Type B pancreatic cell (in vitro differentiated cells): ENCODE measurements at places on chromosomes 3 and 15. TPM values are rescaled to one million over a fixed set of nuclear protein-coding genes. Genes with fewer than 3 reads are reported as not detected.

- DNase-seq: no peak
Measured at GRCh38 chr3:52494886-52495495, at the start of gene STAB1. TSS of gene STAB1 (plus strand) at chr3:52495338. CDS start at chr3:52495414, 76 bp downstream.

DNA sequence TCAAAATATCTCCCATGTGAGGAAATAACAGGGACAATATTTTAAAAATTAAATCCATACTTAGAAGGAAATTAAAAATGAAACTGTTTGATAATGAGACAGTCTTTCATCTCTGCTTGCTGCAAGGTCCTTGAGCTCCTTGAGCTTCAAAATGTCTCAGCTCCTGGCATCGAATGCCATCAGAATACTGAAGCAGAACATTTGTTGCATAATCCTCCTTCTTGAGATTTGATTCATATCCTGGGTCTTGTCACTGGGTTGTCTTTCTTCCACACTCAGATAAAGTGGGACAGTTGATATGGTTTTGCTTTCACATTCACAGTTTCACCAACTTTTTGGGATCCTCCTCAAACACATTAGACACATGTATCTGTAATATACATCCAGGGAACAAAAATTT, 27.8 kb downstream of the COL8A1 start:
- DNase-seq: no peak

- DNase-seq: no peak
Measured at GRCh38 chr3:72375237-72376076, 472.8 kb downstream of the SHQ1 start.

GRCh38 chr15:57302640-57303257, 73.6 kb upstream of the CGNL1 start:
- no peak for DNase-seq

DNA sequence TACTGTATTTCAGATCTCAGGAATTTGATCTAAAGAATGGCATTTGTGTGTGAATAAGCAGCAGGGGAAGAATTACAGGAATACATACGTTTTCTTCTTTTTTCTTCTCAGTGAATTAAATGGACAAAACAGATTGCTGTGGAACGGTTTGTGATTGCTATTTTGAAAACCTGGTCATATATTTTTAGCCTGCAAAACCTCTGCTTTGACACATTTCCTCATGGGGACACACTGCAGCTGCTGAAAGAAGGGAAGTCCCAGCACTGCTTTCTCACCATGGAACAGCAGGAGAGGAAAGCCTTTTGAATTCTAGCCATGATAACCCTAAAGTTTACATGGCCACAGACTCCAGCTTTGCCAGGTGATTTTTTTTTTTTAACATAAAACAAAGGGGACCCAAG, 315.0 kb downstream of the OXSM start:
- DNase-seq: no peak

DNA sequence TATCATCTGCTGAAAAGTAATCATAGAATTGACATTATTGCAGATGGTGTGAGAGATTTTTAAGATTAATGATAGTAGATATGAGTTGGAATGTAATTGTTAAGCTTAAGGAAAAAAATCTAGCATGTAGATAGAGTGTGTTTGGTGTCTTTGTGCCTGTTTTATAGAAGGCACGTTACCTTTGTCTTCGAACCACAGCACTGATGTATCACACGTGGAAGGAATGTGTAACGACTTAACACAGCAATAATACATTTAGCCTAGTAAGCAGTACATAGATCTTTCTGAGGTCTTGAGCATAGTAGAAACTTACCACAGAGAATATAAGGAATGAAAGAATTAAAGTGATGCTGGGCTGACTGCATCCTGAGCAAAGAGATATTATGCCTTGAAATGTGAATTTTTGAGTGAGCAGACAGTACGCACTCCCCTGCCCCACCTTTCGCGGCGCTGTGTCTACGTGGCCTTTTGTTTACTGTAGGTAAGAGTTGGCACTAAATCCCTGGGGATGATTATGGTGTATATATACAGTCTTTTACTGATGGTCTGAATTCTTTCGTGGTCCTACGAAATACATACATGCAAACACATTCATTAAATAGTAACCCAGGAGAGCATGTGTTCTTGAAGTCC, 217.6 kb upstream of the TOPAZ1 start:
- no peak for DNase-seq

- no peak for DNase-seq
Measured at GRCh38 chr3:45337839-45338470, 50.4 kb upstream of the LARS2 start.

- DNase-seq: no peak
Measured at GRCh38 chr15:32959077-32959476, 235.4 kb downstream of the FMN1 start.

- no peak for DNase-seq
Measured at GRCh38 chr3:131396170-131396569, 14.6 kb downstream of the NUDT16 start.

GRCh38 chr15:70582143-70582945, 181.0 kb downstream of the UACA start:
- no peak for DNase-seq

- no peak for DNase-seq
Measured at GRCh38 chr3:33181229-33181628, 37.4 kb downstream of the SUSD5 start.

DNA sequence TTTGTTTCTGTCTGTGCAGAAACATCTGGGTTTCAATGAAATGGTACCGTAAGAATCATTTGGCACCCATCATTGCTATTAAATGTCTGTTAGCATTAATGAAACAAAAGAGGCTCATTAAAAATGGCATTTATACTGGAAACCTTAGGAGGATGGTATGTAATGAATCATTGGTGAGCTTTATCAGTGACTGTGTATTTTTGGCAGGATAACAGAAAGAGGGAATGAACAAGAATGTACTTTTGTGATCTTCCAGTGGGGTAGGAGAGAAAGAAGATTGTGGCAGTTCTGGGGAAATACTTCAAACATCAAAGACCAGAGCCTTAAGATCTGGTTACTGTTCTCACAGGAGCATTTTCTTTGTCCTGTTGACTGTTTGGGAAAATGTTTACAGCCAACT, 4.7 kb upstream of the DCBLD2 start:
- DNase-seq: no peak

DNA sequence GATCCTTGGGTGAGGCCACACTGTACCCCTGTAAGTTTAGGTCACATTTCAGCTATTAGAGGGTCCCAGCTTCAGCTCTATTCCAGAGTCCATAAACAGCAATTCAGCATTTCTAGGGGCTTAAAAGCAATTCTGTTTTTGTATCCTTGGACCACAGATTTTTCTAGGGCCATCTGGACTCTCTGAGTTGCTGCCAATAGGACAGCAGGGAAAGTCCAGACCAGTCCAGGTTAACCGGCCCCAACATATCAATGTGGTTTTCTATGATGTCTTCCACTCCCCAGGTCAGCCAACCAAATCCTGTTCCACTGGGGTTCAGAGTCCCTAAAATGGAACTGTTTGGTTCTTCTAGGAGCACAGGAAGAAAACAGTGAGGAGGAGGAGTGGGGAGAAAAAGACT, 40.0 kb downstream of the TYRO3 start:
- no peak for DNase-seq

GRCh38 chr15:88497109-88497765, 29.7 kb downstream of the MRPS11 start:
- DNase-seq: no peak

DNA sequence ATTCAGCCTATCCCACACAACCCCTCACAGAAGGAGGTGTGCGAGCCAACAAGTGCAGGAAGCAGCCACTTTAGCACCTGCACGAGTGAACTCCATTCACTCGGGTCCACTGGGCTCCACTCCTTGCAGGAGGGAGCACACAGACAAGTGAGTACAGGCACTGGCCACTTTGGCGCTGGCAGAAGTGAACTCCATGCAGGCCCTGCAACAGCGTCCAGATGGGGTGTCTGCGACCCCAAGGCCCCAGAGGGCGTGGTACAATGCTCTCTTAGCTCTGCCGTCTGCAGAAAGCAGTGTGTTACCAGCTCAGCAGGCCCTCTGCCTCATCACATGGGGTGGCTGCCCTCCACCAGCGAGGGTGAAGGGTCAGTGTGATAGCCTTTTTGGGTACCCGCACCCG, 388.0 kb upstream of the CNTN4 start:
- no peak for DNase-seq

DNA sequence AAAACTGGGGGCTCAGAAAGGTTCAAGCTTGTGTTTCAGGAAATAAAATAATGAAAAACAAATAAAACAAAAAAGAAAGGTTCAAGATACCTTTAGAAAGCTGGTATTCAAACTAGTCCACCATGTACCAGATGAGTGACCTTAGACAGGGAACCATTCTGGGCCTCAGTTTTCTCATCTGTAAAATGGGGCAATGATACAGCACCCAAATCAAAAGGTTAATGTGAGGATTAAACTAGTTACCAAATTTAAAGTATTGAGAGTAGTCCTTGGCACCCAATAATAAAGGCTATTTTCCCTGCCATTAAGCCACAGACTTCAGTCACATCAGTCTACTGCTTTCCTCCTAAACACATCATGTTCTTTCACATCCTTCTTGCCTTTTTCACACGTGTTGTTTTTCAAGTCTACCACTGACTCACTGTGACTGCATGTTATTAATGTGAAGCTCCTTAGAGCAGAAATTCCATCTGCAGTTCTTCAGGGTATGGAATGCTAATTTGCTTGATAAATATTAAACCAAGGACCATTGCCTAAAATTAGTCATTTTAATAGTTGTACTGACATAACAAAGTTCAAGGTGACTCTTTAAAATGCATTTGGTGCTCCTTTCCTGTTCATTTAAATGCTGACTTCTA, 19.9 kb downstream of the TAMM41 start:
- no peak for DNase-seq

- no peak for DNase-seq
Measured at GRCh38 chr3:30933478-30934207, 39.2 kb upstream of the GADL1 start.

DNA sequence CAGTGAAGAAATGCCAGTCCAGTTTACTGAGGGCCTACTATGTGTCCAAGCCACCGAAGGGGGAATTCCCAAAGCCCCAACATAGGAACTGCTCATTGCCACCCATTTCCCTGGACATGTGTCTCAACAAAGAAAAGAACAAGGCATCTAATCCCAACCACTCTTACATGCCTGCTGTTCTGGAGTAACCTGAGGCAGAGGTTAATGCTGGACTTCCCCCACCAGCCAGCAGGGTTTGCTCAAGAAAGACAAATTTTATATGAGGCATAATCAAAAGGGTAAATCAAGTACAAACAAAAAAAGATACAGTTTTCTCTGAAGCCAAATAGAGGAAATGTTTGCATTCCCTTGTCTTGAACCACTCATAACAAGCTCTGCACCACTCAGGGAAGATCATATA, 4.1 kb downstream of the ADCY5 start:
- DNase-seq: no peak

DNA sequence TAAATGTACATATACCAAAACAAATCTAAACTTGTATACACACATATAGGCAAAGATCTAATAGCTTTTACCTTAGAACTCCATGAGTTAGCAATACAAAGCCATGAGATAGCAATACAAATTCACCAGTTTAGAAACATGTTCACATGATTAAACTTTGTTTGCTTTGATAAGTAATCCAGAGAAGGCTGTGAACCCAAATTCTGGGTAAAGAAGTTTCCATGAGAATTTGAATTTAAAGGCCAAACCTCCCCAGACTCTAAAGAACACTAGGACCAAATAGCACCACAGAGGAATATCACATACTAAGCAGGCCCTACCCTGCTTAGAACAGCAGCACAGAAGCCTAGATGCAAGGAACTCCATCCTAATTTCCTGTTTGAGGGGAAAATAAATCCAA, 83.7 kb upstream of the TP63 start:
- no peak for DNase-seq

DNA sequence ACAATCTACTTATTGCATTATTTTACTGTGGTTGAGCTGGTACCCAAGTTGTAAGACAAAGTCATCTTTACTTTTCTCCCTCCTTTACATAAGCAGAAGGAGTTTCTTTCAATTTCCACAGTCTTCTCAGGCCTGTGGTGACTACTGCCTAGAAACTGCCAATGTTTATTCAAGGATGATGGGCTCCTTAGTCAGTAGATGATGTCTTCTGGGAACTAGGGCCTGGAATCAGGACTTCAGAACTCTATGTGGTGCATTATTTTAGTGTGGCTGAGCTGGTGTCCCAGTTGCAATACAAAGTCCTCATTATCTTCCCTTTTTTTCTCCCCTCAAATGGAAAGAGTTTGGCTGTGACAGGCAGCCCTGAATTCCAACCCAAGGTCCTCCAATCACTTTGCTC, 1762.5 kb downstream of the SI start:
- DNase-seq: no peak

DNA sequence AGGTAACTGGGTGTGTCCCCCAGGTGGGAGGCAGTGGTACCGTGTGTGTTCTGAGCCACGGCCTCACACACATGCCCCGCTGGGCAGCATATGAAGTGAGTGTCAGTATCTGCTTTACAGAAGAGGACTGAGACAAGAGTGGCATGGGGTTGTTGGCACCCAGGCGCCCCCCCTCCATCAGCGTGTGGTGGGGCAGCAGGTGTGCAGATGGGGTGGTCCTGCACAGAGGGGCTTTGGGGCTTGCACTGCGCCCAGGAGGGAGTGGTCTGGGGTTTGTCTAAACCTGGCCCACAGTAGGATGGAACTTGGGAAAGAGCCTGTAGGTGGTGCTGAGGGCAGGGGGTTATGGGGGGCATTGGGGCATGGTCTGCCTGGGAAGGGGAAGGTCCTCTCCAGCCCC, 176.0 kb downstream of the APBA2 start:
- DNase-seq: no peak

DNA sequence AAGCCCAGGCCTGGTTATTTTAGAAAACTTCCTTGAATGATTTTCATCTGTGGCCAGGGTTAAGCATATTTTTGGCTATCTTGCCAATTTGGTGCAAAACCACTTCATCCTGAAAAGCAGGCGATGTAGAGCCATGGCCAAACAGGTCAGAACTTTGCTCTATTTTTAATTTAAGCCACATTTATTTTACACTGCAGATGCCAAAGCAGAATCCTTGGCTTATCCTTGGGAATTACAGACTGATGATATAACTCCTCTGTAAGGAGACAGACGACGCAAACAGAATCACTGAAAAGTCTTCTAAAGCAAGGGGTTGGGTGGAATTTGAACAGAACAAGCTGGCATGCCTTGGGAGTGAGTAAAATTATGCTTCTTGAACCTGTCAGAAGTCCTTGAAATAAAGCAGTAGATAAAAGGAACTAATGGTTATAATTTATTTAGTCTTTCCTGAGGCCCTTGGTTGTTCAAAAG, 121.9 kb downstream of the CHST2 start:
- no peak for DNase-seq

The SAMD7 gene
- total RNA-seq: not detected in 2 replicates

The TMA7 gene
- 268 and 281 TPM in 2 replicates for total RNA-seq

The LRRC28 gene
- total RNA-seq: 26.9 and 27.0 TPM in 2 replicates

The GFM1 gene
- 44.5 and 50.2 TPM in 2 replicates for total RNA-seq

The USP4 gene
- 48.1 and 48.8 TPM in 2 replicates for total RNA-seq

The XCR1 gene
- 3.6 and 13.9 TPM in 2 replicates for total RNA-seq

The CEMIP gene
- 5.1 and 16.4 TPM in 2 replicates for total RNA-seq

The BCL2A1 gene
- not detected in 2 replicates for total RNA-seq

The STRIT1 gene
- 0.33 TPM in 1 of 2 replicates, not detected in the other for total RNA-seq

The TF gene
- total RNA-seq: 2.3 and 18.8 TPM in 2 replicates

The IDH3A gene
- total RNA-seq: 66.5 and 93.6 TPM in 2 replicates

The CRABP1 gene
- total RNA-seq: 20.5 and 685 TPM in 2 replicates

The CFAP161 gene
- total RNA-seq: 0.36 TPM in 1 of 2 replicates, not detected in the other

The MKRN3 gene
- total RNA-seq: 0.34 TPM in 1 of 2 replicates, not detected in the other

The ACY1 gene
- total RNA-seq: 54.2 and 55.9 TPM in 2 replicates
